ENCODE measurements at places on chromosomes 16 and 17. TPM values are rescaled to one million over a fixed set of nuclear protein-coding genes. Genes with fewer than 3 reads are reported as not detected.
A peak's percentile ranks its signal among the peaks of the same experiment; 100 is the strongest.

KRTAP9-4 gene
- not detected for polyA plus RNA-seq

GRCh38 chr17:80769936-80770625, 221.6 kb upstream of the CHMP6 start:
- DNase-seq, result no peak

DNA sequence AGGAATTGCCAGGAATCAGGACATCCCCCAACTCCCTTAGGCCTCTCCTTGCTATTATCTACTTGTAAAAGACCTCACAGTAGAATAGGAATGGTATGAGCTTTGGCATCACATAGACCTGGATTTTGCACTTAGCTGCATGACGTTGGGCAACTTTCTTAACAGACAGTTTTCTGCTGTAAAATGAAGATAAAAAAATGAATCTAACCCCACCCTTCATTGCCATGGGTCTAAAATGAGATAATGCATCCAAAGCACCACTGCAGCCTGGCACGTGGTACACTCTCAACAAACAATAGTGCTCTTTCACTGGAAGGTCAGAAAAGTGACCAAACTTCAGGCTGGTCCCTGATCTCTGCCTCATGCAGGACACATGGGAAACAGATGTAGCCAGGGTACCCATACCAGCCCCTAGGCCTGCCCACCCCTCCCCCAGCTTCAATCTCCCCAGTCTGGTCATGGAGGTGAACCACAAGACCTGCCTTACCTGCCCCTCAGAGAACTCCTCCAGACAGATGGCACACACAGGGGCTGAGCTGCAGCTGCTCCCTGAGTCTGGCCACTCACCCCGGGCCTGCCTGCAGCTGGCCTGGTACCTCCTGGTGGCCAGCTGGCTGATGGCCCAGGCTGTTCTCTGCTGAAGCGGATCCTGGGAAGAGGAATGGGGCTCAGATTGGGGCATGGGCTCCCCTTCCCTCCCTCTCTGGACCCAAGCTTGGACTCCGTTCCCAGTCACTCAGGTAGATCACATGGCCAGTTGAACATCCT, 8.5 kb upstream of the SUPT4H1 start:
- no peak for DNase-seq

- DNase-seq, result peak; percentile 9
Observed at GRCh38 chr17:6526362-6527152, 29.8 kb downstream of the PITPNM3 start.

DNA sequence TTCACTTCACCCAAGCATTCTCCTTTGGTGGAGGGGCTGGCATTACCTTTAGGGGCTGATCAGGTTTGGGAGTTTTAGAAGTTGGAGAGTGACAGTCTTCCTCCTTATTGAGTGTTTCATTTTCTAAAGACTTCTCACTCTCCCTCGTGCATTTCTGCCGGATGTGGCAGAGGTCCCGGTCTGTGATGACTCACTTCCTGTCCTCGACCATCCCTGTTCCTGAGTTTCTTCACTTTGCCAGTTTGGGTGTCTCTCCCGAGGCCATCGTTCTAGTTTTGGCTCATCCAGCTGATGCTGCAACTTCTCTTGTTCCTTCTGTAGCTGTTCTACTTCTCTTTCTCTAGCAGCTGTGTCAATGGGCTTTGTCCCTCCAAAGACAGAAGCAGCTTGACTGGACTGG, 104.3 kb downstream of the PHKB start:
- no peak for DNase-seq

CPNE7 gene
- 5.6 TPM for polyA plus RNA-seq

DNA sequence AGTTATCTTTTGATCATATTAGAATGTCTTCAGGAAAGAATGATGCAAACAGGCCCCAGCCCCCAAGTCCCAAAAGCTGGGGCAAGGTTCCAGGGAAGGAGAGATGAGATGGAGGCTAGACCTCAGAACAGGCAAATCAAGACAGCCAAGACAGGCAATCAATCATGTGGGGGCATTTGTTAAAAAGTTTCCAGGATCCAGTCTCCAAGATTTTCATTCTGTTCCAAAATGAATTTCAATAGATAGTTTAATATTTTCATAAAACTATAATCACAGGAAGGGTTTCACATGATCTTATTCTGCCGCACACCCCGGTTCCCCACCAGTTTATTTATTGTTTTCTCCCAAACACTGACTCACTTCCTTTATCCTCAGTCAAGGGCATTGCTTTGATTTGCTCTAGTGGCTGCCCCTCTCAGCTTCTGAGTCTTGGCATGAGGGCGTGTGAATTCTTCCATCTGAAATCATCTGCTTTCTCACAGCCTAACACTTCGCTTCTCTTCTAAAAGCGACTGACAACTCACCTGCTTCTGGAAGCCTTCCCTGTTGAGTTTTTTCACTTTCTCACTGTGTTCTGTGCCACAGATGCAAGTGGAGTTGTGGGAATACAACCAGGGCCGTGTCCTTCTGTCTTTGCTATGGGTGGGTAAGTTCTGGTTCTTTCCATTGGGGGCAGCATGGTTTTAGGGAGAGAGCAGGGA, 12.2 kb upstream of the TERF2 start:
- DNase-seq, result peak; percentile 77
